HCT116 (cell line): ENCODE measurements at places on chromosomes 6 and 20. TPM values are rescaled to one million over a fixed set of nuclear protein-coding genes. Genes with fewer than 3 reads are reported as not detected.

Gene RIPPLY2
- total RNA-seq = not detected

Gene RPP21
- 70.4 TPM for total RNA-seq

Gene CASP8AP2
- 18.6 TPM for total RNA-seq

Gene EPPIN
- not detected for total RNA-seq

Gene DEFB132
- not detected for total RNA-seq

Gene OPRL1
- total RNA-seq = 1.6 TPM

Gene PNPLA1
- total RNA-seq = 0.10 TPM
